Activated gamma-delta T cell (primary cell): ENCODE measurements at places on chromosomes 16 and 17.

GRCh38 chr16:82639666-82640336, 13.0 kb downstream of the CDH13 start:
- DNase-seq = no peak

DNA sequence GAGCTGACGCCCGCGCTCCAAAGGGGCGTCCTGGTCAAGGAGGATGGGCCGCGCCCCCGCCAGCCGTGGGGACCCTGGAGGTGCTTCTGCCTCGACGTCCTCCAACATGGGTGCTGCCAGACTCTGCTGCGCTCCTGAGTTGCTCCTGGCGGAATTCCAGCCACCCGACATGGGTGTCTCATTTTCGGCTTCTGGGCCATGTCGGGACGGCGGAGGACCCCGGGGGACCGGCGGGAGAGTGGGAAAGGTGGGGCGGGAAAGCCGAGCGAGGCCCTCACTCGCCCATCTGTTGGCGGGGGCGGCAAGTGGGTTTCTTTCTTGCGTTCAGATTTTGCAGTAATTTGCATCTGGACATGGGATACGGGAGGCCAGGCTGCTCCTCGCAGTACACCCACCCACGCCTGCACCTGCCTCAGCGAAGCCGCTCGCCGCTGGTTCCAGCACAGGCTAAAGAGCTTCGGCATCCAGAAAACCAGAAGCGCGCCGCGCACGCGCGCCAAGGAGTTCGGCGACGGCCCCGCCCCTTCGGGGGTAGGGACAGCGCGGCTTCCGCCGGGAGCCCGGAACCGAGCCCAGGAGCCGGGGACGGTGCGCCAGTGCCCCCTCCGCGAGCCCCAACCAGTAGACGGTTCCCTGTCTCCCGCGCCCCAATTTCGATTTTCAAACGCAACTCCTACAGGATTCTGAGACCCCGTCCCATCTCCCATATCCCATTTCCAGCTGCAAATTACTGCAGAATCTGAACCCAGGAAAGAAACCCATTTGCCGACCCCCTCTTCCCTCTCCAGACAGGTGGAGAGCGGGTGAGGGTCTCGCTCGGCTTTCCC, at the start of gene ARMC7:
TSS of gene ARMC7 (plus strand) at position 563 of the 827 bp plus-strand sequence. CDS start 320 bp downstream, outside the sequence.
- peak; percentile 85 for DNase-seq

DNA sequence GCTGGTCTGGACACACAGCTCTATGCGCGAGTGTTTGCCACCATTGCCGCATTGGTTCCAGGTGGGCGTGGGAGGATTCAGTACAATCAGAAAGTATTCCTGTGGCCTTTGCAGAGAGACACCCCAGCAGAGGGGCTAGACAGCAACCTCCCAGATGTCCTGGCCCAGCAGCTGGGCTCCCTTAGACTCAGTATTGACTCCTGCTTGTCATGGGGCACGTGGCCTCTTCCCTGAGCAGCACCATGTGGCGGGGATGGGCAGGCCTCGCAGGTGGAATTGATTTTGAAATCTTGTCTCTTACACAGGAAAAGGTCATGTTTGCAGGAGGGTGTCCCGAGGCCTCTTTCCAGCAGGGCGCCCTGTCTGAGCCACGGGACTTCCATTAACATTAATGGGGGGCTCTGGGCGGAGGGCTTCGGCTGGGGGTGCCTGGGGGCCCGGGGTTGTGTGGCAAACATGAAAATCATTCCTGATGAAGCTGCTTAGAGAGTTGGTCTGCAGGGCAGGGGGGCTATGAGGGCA, 96.4 kb downstream of the C16orf78 start:
- no peak for DNase-seq

DNA sequence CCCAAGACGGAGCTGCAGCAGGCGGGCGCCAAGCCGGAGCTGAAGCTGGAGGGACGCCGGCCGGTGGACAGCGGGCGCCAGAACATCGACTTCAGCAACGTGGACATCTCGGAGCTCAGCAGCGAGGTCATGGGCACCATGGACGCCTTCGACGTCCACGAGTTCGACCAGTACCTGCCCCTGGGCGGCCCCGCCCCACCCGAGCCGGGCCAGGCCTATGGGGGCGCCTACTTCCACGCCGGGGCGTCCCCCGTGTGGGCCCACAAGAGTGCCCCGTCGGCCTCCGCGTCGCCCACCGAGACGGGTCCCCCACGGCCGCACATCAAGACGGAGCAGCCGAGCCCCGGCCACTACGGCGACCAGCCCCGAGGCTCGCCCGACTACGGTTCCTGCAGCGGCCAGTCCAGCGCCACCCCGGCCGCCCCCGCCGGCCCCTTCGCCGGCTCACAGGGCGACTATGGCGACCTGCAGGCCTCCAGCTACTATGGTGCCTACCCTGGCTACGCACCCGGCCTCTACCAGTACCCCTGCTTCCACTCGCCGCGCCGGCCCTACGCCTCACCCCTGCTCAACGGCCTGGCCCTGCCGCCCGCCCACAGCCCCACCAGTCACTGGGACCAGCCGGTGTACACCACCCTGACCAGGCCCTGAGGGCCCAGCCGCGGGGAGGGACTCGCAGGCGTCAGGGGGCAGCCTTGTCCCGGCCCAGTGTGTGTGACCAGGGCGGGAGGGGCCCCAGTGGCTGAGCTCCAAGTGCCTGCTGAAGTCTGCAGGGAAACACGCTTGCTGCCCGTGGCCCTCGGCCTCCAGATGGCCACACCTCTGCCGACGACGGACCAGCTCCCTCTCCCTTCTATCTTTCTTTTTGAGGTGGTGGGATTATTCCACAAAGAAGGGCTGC, 3.4 kb downstream of the SOX8 start:
- no peak for DNase-seq

DNA sequence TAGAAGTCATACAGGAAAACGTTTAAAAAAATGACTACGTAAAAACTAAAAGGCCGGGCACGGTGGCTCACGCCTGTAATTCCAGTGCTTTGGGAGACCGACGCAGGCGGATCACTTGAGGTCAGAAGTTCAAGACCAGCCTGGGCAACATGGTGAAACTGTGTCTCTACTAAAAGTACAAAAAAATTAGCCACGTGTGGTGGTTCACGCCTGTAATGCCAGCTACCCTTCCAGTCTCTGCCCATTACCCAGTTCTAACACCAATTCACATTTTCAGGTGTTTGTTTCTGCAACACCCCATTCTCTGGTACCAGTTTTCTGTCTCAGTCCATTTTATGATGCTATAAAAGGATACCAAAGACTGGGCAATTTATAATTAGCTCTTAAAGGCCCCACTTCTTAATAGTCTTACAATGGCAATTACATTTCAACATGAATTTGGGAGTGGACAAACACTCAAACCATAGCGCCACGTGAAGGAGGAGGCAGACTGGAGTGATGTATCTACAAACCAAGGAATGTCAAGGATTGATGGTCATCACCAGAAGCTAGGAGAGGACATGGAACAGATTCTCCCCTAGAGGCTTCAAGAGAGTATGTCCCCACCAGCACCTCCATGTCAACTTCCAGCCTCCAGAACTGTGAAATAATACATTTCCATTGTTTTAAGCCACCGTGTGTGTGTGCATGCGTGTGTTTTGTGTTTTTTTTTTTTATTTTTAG, 791 bp upstream of the C17orf75 start:
- DNase-seq = no peak

GRCh38 chr17:62727916-62728672, 80.0 kb downstream of the MARCHF10 start:
- no peak for DNase-seq

DNA sequence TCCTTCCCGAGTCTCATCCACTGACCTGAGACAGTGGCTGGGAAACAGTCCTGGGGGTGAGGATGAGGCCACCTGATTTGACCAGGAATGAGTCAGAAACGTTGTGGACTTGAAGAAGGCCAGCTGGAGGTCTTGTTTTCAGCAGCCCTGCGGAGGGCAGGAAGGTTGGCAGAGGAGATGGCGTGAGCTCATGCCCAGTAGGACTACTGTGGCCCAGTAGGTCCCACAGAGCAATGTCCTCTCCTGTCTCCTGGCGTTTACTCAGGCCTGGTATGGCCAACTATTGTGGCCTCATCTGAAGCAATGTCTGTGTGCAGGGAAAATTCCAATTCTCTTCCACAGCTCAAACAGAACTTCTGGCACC, 84.1 kb upstream of the DNAJA2 start:
- DNase-seq = no peak

DNA sequence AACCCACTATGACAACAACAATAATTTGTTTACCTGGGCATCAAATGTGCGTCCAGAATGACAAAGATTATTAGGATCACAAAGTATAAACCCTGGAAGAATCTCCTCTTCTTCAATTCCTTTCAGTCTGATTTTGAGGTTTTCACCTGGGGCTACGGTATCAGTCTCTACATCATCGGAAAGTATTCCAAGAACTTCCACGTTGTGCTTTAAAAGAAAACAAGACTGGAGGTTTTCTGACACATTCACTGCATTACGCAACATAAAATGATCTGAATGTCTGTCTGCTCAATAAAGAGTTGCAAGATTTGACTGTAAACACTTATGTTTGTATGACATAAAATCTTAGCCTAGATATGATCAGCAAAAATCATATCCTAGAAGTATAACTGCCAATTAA, 26.0 kb upstream of the RSL1D1 start:
- DNase-seq = no peak
